Activated naive CD4-positive, alpha-beta T cell (primary cell): ENCODE measurements at places on chromosomes 4 and X.
A peak's percentile ranks its signal among the peaks of the same experiment; 100 is the strongest.

DNA sequence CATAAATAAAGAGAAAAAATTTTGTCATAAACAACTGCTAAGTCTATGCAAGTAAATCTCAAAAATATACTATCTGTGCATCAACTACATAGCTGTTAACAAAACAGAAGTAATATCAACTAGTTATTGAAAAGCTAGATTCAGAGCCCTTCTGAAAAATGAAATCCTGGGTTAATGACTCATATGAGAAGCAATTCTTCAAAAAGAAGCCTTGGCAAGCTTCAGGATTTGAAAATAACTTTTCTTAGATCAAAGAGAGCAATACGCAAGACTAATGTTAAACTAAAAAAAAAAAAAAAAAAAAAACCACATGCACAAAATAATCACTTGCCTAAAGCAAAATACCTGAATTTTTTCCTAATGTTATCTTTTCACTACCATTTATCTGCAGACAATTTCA, 566.1 kb upstream of the BOD1L1 start:
- DNase-seq = no peak

DNA sequence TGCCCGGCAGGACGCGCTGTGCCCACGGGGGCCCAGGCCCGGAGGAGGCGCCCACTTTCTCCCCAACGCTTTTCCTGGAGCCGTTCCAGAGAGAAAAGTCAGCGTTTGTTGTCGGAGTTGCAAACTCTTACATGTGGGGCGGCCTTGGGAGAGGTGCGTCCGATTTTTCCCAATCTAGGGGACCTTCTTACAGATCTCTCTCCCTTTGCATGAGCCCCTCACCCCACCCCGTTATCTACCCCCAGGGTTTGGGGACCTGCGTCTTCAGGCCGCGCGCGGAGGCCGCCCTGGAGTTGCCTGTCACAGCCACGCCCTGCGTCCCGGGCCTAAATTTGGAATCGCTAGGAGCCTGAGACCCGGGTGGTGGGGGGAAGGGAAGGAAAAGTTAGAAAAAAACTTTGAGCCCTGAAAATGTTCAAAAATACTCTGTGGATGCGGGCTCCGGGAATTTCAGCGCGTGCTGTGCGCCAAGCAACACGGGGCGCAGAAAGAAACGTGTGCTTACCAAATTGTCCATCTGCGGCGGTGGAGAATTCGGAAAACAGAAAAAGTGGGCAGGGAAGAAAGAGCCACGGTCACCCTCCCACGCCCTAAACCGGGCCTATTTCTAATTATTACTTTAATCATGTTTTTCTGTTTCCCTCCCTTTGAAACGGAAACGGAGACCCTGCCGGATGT, 587 bp downstream of the CD99 start:
- no peak for DNase-seq

GRCh38 chr4:113636877-113637276, 124.7 kb downstream of the CAMK2D start:
- no peak for DNase-seq

GRCh38 chrX:84078991-84079390, 109.0 kb downstream of the RPS6KA6 start:
- no peak for DNase-seq

GRCh38 chr4:70836081-70836480, 3.6 kb downstream of the GRSF1 start:
- no peak for DNase-seq

- peak; percentile 22 for DNase-seq
Observed at GRCh38 chrX:153582896-153583295, 16.0 kb downstream of the CCNQ start.

- no peak for DNase-seq
Observed at GRCh38 chrX:9072281-9072680, 38.4 kb upstream of the FAM9B start.

DNA sequence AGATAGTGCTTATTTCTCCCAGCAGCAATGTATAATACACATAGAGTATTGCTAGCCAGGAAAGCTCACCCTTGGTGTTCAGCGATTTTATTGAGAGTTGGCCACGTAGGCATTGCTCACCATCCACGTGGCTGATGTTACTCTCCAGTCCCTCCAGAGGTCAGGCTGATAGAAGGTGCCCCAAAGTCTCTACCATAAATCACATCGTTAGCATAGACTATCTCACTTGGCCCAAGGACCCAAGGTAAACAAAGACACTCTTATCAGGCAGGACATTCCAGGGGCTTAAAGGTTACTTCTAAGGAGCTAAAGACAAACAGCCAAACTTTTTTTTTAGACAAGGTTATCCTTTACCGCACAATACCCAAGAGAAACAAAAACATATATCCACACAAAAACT, 30.3 kb upstream of the RGN start:
- no peak for DNase-seq

DNA sequence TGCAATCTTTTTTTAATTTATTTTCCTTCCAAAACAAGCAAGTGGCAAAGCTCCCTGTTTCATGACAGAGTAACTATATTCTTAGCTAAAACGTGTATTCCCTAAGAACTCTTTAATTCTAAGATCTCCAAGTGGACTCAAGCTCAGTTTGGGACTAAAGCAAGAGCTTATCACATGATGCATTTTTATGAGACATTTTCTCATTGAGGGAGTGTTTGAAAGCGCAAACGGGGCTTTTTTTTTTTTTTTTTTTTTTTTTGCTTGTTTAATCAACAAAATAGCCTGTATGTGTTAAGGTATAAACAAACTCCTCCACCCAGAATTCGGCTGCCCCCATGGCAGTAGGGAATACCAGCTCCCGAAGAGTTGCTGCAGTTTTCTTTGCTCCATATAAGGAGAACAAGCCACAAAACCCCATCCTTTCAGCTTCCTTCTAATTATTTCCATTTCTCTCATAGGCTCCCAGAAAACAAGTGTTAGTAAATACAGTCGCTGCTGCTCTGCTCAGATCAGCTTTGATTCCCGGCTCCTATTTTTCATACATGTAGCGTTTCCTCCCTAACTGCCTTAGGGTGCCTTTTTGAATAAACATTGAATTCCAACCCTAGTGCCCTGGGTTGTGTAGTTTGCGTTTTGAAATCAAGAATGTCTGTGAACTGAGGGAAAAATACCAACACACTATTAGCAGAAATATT, 669 bp upstream of the PPARGC1A start:
- DNase-seq = no peak

DNA sequence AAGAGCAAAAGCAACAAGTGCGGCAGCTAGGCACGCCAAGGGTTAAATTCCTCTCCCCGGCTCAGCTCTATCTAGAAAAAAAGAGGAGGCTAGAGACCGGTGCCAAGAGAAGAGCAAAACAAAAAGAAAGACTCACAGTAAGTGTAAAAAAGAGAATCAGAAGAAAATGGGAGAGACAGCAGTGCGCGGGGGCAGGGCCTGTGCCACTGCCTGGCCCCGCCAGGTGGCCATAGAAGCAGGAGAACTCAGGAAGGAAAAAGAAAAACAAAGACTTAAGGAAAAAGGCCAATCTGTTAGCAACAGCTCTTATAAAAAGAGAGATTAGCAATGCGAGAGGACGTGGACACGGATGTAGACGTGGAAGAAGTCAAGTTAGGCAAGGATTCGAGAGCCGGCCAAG, 3.2 kb downstream of the ACOX3 start:
- DNase-seq = no peak

GRCh38 chrX:150730719-150731118, 37.5 kb downstream of the MTMR1 start:
- DNase-seq = no peak

DNA sequence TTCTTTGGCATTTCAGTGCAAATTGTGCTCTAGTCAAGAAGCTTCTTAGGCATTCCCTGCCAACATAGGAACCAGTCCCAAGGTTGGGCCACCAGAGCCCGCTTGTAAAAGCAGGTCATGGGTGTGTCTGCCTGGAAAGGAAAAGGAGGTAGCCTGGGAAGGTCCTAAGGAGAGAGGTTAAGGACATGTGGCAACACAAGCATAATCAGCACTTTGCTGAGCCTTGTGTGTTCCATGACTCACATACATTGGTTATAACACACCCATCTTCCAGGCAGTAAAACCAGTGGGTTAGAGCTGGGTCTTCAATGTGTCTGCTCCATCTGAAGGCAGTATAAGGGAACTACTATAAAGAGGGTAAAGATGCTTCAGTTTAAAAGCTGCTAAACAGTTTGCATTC, 165.0 kb downstream of the FHIP1A start:
- no peak for DNase-seq

GRCh38 chr4:2965262-2965661, 1.9 kb downstream of the GRK4 start:
- DNase-seq = no peak

- no peak for DNase-seq
Observed at GRCh38 chr4:102163404-102164140, 181.7 kb downstream of the SLC39A8 start.

DNA sequence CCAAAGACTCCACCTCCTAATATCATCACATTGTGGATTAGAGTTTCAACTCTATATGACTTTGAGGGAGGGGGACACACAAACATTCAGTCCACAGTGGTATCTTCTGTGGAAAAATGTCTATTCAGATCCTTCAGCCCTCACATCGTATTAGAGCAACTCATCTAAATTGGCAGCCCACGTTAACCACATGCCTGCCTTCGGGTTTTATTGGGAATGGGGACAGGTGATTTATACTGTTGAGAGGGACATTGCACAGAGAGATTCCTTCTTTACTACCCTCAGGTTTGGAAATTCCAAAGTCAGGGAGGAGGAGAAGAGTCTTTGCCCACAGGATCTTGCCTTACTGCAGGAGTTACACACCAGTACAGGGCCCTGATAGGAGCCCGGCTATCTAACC, 372.5 kb downstream of the AFF2 start:
- no peak for DNase-seq

DNA sequence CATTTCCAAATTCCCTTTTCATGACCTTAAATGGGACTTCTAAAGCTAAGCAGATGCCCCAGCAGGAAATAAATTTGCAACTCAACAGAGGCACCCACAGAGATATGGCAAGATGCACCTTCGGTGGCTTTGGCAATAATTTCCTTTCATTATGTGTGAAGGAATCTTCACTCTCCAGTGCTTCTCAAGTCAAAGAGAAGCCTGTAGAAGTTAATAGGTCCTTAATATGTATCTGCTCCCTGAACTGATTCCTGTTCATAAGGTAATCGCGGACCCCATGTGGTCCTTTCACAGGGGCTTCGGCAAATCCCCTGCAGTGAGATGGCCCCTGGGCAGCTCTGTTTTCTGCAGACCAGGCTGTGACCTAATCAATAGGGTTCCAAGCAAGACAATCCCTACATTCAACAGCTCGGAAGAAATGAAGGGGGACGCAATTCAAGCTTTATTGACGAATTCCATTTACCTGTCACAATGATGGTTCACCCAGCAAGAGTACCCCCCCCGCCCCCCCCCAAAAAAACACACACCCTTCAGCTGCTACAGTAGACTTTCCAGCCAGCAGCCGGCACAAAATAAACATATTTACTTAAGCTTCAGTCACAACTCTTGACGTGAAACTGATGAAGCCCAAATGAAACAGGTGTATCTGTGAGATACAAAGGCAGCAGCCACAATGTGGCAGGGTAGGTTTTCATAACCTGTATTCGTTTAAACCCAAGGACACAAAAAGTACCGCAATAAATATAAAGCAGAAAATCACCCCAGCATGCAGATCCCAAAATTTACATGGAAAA, 35.3 kb downstream of the FAT1 start:
- DNase-seq = no peak

GRCh38 chr4:36128689-36129088, 115.6 kb downstream of the ARAP2 start:
- no peak for DNase-seq

DNA sequence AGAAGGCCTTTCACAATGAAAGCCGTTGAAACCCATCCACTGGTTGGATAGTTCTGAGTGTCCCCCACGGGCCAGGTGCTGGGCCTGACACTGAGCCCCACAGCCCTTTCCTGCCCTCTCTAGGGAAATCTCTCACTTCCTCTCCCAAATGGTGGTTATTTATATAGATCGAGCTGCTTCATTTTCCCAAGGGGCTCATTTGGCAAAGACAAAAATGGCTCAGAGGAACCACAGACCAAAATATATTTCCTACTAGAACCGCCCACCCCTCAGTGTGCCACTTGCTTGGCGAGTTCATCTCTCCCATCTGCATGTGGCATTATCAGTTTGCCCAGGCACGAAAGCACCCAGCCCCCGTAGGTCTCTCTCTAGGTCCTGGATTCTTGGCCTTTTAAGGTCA, 53.3 kb upstream of the STIM2 start:
- DNase-seq = no peak

DNA sequence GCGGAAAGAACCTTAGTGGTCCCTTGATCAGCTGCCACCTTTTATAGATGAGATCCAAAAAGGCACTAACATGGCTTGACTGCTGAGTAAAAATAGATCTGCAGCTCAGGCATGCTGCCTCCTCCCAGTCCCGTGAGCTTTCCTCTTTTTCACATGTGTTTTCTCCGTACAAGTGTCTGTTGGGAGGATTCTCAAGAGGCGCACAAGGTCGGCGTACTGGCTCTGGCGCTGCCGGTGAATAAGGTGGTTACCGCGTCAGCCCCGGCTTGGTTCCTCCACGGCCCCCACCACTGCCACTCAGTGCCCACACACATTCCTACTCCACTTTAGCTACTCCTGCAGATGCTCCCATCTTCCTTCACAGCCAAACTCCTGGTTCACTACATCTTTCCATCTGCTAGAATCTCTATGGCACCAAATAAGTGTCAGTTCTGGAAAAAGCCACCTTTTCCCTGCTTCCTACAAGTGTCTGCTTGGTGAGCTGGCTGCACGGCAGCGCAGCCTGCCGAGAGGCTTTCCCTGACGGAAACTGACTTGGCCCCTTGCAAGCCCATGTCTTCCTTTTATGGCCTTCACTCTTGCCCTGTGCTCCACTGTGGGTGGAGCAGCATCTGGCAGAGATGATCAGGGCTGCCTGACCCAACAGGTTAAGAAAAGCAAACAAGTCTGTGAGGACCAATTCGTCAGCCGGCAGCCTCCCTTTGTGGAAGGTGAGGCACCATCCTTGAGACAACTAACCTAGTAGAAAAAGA, 99.8 kb downstream of the KLHL8 start:
- DNase-seq = no peak

DNA sequence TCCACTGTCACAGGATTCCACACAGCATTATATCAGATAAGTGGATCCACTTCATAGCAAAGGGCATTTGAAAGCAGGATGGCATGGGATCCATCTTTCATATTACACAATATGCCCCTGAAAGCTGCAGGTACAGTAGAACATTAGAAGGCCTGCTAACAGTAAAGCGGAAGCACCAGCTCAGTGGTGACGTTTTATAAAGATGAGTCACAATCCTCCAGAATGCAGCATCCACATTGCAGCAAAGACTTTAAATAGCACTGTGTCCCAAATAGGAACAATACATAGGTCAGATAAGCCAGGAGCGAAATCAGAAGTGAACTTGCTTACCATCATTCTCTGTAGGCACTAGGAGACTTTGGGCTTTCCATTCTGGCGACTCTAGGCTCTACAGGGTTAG, 609.5 kb upstream of the FAT1 start:
- no peak for DNase-seq

DNA sequence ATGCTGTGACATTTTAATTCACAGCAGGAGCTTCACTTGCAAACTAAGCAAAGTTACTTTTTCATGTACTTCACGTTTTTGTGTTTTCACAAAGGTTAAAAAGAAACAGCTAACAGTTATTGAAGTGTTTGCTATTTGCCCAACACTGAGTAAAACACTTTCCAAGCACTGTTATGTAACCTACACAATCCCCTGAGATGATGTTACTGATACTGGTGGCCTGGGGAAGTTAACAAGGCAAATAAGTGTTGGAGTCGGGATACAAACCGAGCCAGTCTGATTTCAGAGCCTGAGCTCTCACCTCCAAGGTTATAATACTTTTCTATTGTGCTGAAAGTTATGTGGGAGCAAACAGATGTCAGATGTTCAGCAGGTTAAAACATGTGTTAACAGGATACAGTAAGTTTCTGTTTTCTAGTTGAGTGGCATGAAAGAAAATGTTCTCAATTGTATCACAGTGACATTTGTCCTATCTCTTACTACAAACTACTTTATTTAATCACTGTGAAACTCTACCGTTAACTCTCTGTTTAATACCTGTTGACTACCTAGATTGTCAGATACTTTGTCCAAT, 3.9 kb upstream of the CXCL13 start:
- DNase-seq = no peak
